ENCODE measurements at places on chromosomes 2 and 18.

DNA sequence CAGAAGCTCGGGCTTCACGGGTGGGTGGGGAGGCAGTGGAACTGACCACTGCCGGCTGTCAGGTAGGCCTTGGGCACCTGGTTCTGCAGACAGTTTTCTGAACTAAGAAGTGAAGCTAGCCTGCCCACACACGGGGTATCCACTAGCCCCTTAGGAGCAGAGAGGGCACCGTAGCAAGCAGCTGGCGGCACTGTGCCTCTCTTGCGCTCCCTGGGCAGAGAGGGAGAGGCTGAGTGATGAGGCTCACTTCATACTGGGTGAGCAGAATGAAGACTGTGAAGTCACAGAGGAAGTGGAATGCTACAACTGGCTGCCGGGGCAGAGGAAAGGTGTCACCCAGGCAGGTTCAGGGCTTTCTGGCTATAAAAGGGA, 753 bp downstream of the ITPRIPL1 start:
- DNase-seq, result no peak

GRCh38 chr2:237092920-237093781, 7.5 kb downstream of the COPS8 start:
- no peak for DNase-seq

GRCh38 chr2:23689131-23689700, 237.7 kb downstream of the ATAD2B start:
- no peak for DNase-seq

DNA sequence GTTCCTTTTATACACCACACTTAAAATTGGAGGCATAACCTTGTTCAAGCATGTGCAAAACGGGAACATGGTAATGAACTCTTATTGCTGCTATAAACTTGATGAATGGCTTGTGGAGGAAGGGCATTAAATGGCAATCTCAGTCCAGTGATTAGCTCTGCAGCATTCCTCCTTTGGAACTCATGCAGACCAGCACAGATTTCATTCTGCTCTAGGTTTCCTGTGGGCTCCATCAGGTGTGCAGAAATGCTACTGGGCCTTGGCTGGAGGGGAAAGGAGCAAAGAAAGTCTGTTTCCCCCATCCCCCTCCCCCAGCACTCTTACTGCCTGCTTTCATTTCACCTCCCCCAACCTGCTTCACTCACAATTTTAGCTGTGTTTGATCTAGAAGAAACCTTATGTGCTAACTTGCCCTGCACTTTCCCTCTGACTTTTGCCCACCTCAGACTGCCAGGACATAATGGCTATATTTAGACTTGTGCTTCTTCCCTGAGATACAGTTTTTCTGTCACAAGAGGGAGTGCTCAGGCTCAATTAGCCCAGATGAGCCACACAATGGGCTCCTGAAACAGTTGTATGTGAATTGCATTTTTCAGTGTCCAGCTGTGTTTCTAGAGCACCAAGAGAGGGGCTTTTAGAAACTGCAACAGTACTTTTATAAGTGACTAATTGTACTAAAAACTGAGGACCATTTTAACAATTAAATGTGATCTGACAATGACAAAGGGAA, 109.8 kb downstream of the FSHR start:
- no peak for DNase-seq

- DNase-seq, result no peak
Measured at GRCh38 chr2:155125585-155126230, 427.2 kb downstream of the KCNJ3 start.

GRCh38 chr18:13536578-13536977, 189.8 kb downstream of the FAM210A start:
- no peak for DNase-seq

DNA sequence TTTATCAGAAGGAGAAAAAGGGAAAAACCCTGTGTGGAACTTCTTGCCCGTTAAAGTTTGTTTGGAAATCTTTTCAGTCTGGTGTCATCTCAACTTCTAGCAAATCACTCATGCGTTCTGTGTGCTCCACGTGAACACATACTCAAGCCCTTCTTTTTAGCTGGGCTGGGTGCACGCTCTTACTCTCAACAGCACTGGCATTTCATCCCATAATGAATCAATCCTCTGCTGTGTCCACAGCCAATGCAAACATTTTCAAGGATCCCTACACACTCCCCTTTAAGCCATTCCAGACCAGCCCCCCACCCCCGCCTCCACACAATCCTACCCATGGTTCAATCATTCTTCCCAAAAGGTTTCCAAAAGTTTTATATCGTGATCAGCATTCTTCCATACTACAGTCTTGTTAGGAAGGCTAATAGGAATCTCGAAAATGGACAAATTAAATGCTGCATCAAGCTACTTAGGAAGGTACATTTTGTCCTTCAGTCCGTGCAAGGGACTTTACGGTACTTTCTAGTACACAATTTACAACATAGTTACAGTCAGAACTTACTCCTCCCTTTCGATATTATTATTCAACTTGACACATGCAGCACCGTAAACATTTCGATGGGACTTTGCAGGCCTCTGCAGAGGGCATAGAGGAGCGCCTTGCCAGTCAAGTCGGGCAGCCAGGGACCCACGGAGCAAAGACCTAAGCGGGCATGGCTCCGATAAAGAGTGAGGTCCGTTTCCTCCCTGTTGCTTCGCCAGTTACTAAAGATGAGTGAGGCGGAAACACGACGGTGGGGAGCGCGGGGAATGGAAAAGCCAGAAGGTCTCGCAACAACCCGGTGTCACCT, 1.4 kb downstream of the PTGR3 start:
- no peak for DNase-seq

- DNase-seq, result no peak
Measured at GRCh38 chr2:161033059-161033660, 127.1 kb upstream of the TANK start.

- no peak for DNase-seq
Measured at GRCh38 chr18:43680096-43680495, 402.8 kb upstream of the SYT4 start.

- DNase-seq, result no peak
Measured at GRCh38 chr2:176794392-176794791, 418.2 kb upstream of the HNRNPA3 start.

GRCh38 chr18:58532298-58532697, 96.6 kb downstream of the ALPK2 start:
- DNase-seq, result no peak
